ENCODE measurements at places on chromosomes 6 and 20.

DNA sequence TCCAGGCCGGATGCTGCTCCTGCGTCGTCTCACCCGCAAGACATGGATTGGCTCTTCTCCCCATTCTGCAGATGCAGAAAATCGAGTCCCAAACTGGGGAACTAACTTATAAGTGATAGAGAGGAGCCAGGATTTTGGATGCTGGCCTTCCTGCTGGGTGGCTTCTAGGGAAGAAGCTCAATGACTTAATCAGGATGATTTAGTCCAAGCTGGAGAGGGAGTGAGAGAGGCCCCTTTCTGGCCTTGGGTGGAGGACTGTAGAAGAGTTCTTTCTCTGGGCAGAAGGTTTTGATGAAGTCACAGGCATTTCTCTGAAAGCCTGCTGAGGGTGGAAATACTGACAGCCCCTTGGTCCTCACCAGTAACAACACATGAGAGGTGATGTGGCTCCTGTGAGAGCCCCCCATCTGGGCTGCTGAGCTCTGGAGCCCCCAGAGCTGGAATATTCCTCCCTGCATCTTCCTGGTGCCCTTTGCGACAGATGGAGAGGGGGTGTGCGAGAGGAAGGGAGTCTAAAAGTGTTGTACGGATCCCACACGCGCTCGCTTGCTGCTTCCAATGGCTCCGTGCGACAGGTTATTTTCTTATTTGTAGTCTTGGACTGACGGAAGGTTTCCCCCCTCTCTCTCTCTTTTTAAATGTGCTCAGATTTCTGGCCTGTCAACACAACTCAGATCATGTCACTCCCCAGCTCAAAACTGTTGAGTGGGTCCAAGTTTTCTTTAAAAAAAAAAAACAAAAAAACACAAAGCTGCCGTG, 3.5 kb downstream of the SIRPA start:
- DNase-seq, result no peak

DNA sequence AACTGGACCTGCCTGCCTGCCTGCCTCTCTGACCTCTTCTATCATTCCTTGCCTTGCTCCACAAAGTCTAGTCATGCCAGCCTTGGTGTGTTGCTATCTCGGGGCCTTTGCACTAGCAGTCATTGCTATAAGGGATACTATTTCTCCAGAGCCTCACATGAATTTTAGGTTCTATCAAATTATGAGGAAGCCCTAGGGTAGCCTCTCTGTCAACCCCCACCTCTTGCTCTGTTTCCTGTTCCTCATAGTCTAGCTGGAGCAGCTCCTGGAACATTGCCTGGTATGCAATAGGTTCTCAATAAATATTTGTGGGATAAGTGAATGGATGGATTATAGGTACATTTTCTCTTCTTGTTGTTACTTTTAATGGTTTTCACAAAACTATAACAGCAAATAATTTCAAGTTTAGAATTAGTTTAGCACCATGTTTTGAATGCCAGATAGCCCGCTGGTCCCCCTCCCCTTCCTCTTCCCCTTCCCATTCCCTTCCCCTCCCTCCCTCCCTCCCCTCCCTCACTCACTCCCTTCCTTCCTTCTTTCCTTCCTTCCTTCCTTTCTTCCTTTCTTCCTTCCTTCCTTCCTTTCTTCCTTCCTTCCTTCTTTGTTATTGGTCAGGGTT, 46.9 kb upstream of the DTNBP1 start:
- DNase-seq, result no peak

GRCh38 chr6:123024976-123025375, 28.9 kb downstream of the CLVS2 start:
- DNase-seq, result no peak

GRCh38 chr6:110831405-110831804, 16.1 kb upstream of the CDK19 start:
- DNase-seq, result no peak

- no peak for DNase-seq
These were observed 84.3 kb upstream of the RALY start for GRCh38 chr20:33909331-33909921.

DNA sequence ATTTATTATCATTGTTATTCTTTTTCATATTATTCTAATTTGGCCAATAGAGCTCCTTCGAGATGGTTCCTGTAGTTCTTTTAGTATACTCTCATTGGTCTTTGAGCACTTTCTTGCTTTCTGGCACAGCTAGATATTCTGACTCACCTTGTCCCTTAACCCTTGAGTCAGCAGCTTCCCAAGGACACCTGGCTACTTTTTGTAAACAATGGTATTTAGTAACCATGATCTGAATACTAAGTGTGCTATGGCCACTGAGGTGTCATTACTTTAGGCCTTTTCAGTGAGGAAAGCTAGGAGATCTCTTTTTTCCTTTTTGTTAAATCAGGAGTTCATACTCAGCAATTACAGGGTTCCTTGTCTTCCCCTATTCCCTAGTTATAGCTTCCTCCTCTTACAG, 126.5 kb upstream of the CITED2 start:
- no peak for DNase-seq

DNA sequence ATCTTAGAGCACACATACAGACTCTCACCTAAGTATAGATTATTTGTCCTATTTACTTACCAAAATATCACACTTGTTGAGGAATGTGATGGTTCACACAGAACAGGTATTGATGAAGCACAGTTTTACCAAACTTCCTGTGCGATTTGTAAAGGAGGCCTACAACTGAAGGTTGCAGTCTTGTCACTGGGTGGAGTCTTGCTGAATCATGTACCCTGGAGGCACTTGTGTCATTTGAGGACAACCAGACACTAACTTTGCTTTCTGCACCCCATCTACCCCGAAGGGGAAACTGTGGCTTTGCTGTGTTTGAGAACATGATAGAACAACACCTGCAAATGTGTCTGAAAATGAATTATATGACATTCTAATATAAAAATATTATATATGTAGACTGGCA, 32.4 kb upstream of the HINT3 start:
- DNase-seq, result no peak

DNA sequence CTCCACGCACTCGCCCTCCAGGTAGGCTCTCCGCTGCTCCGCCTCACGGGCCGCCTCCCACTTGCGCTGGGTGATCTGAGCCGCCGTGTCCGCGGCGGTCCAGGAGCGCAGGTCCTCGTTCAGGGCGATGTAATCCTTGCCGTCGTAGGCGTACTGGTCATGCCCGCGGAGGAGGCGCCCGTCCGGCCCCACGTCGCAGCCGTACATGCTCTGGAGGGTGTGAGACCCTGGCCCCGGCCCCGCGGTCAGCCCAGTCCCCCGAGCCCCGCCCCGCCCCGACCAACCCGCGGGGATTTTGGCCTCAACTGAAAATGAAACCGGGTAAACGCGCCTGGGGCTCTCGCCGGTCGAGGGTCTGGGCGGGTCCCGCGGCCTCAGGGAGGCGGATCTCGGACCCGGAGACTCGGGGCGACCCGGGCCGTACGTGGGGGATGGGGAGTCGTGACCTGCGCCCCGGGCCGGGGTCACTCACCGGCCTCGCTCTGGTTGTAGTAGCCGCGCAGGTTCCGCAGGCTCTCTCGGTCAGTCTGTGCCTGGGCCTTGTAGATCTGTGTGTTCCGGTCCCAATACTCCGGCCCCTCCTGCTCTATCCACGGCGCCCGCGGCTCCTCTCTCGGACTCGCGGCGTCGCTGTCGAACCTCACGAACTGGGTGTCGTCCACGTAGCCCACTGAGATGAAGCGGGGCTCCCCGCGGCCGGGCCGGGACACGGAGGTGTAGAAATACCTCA, 598 bp downstream of the HLA-B start:
- DNase-seq, result no peak

- no peak for DNase-seq
These were observed 24.8 kb downstream of the C6orf15 start for GRCh38 chr6:31087494-31088089.

DNA sequence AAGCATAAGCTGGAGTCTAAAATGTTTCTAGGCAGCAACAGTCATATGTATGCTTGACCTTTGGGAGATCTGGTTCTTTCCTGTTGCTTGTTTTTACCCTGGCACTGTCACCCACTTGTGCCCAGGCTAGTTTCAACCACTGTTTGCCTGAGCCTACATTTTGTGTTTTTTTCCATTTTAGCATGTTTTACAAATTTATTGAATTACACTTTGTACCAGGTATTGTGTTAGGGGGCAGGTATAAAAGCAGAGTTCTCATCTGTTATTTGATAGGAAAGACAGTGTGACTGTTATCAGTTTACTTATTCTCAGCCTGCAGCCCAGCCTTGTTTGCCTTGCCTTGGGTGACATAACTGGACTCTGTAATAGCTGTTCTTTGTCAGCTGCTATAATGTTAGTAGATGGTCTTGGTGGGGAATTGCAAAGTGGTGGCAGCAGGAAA, 147.0 kb downstream of the CDKAL1 start:
- DNase-seq, result no peak

GRCh38 chr6:95266537-95267258, 310.6 kb upstream of the MANEA start:
- no peak for DNase-seq

GRCh38 chr20:62202676-62203377, 17.3 kb downstream of the HRH3 start:
- no peak for DNase-seq

DNA sequence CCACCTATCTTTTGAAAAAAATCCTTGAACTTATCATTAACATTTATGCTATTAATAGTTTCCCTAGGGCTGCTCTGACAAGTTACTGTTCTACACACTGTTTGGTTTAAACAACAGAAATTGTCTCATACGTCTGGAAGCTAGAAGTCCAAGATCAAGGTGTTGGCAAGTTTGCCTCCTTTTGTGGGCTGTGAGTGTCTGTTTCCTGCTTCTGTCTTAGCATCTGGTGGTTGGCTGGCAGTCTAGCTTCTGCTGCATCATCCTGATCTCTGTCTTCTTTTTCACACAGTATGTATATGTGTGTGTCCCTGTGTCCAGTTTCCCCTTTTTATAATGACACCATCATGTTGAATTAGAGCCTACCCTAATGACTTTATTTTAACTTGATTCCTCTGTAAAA, 154.8 kb downstream of the RPS12 start:
- DNase-seq, result no peak

- DNase-seq, result no peak
These were observed 559 bp downstream of the APMAP start for GRCh38 chr20:24991897-24992486.

DNA sequence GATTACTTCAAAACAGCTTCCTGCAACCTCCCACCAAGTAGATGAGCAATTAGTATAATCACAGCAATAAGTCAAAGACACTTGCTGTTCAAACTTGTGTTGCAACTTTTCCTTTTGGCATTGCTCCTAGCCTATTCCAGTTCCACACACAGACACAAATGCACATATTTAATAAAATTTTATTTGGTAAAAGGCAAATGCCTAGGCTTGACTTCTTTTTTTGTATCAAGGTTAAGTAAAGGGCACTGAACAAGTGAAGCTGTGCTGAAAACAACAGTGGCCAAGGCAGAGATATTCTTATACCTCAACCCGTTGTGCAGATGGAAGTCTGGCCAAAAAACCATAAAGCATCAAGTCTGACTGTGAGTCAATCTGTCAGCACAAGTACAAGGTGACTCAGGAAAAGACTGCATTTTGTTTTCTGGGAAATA, 708.4 kb upstream of the CITED2 start:
- no peak for DNase-seq

GRCh38 chr6:167907837-167908681, 81.3 kb downstream of the AFDN start:
- no peak for DNase-seq

DNA sequence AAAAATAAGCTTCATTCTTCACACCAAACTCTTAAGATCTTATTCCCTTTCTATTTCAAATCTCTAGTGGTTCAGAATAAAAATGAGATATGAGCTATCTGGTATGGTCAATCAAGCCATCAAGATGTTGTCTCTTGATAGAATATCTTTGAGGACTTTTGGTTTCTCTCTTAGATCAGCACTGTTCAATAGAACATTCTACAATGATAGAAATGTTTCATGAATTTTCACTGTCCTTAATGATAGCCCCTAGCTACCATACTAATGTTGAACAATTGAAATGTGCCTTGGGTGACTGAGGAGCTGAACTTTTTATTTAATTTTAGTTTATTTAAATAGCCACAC, 24.1 kb upstream of the HINT3 start:
- DNase-seq, result no peak

GRCh38 chr20:62710886-62711702, 2.5 kb downstream of the NTSR1 start:
- DNase-seq, result no peak

GRCh38 chr6:146857980-146858347, 259.2 kb downstream of the ADGB start:
- no peak for DNase-seq

DNA sequence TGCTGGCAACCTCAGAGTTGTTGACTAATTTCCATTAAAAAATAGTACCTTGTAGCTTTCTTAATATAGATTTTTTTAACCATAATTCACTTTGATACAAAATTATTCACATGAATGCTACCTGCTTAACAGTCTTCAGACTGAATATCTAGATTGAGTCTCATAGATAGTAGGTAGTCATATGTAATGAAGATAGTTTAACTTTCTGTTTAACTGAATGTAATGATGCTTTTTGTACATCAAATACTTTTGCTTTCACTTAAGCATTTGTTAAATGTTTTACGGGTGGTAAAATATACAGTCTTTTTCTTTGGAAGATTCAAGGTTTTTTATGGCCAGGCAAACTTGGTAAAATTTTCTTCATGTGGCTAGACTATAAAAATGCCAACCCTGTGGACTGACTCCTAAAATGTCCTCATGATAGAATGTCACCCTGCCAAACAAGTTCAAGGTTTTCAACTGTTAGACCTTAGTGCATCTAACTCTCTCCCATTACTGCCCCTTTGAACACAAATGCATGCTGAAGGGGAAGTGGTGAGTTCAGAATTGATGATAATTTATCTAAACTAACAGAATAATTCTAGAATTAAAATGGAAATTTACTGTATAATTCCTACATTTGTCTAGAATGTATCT, 16.4 kb downstream of the TBPL1 start:
- no peak for DNase-seq

GRCh38 chr6:160132776-160133338, 11.2 kb downstream of the SLC22A1 start:
- no peak for DNase-seq

- no peak for DNase-seq
These were observed 18.2 kb upstream of the ZNF391 start for GRCh38 chr6:27370391-27370790.

DNA sequence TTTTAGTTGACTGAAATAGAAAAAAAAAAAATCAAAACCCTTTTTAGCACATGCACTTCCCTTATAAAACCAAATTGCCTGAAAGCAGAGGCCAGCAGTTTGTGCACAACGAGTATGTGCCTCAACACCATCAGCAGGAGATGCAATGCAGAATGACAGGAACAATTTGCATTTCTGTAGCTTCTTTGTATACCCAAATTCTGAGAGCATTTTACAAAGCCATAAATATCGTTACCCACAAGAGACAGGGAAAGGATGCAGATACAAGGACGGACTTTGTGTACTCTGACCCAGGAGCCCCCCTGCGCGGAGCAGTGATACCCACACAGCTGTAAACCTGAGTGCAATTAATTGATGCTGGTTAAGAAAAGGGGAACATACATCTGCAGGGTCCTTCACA, 285.6 kb downstream of the PRKN start:
- no peak for DNase-seq

GRCh38 chr20:56393653-56394052, 1.2 kb downstream of the CSTF1 start:
- DNase-seq, result no peak

Data from NCI-H524 treated with DMSO at 0.1 percent for 48 hours (cell line).